ENCODE measurements at places on chromosomes 7 and 10.
A peak's percentile ranks its signal among the peaks of the same experiment; 100 is the strongest.

- DNase-seq, result no peak
Measured at GRCh38 chr7:134920026-134920753, 66.1 kb upstream of the AGBL3 start.

GRCh38 chr10:123800821-123801220 lies 90.8 kb downstream of the CPXM2 start:
- DNase-seq, result no peak

GRCh38 chr10:98431016-98431415 lies 15.7 kb downstream of the HPS1 start:
- no peak for DNase-seq

DNA sequence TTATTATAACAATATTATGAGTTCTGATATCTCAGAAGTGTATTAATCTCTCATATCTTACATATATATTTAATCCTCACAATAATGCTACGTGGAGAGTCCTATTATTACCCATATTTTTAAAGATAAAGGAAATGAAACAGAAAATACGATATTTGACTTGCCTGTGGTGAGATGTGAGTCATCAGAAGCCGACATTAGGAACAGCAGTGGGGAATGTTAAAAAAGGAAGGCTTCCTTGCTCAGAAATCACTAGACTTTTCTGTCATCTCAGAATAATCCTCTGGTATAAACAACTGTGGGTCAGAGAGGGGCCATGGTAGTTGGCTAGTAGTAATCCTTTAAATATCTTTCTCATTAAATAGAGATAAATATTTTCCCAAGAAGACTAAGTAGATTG lies 402.3 kb upstream of the PCDH15 start:
- DNase-seq, result no peak

DNA sequence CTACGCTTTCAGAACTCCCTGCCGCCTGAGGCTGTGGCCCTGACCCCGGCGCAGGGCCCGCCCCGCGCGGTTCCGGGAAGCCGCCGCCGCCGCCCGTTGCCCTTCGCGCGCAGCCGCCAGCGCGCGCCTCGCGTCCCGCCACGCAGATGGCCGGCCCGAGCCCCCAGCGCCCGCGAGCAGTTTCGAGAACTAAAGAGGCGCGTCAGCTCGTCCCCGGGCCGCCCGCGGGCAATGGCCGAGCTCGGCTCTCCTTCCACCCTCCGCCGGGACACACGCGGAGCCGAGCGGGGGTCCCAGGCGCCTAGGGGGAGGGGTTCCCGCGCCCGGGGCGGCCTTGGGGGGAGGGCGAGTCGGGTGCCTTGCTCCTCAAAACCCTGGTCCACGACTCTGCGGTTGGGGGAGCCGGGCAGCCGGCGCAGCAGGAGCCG lies 1.8 kb downstream of the HNRNPF start:
- DNase-seq, result peak; percentile 24

GRCh38 chr7:151113344-151114150 lies 27.3 kb downstream of the AGAP3 start:
- DNase-seq, result peak; percentile 42

All from WTC11 (cell line).